Activated naive CD4-positive, alpha-beta T cell (primary cell): ENCODE measurements at places on chromosomes 11 and 22.

- no peak for DNase-seq
These were observed 285.4 kb downstream of the C11orf87 start for GRCh38 chr11:109707411-109707810.

DNA sequence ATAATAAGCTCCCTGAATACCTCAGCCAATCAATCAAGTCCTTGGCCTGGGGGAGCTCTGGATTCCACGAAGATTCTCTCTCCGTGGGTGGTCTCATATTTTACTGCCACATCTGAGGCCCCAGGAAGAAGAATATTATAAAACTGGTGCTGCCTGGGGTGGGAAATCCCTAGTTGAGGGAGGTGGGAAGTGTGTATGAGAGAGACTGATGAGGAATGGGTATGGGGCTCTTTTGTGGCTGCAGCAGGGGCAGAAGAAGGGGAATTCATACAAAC is 71.5 kb downstream of the SYN3 start:
- no peak for DNase-seq

- no peak for DNase-seq
These were observed 58.8 kb downstream of the EHF start for GRCh38 chr11:34679681-34680080.

- DNase-seq, result no peak
These were observed 98.1 kb downstream of the SIK3 start for GRCh38 chr11:117000014-117000737.

DNA sequence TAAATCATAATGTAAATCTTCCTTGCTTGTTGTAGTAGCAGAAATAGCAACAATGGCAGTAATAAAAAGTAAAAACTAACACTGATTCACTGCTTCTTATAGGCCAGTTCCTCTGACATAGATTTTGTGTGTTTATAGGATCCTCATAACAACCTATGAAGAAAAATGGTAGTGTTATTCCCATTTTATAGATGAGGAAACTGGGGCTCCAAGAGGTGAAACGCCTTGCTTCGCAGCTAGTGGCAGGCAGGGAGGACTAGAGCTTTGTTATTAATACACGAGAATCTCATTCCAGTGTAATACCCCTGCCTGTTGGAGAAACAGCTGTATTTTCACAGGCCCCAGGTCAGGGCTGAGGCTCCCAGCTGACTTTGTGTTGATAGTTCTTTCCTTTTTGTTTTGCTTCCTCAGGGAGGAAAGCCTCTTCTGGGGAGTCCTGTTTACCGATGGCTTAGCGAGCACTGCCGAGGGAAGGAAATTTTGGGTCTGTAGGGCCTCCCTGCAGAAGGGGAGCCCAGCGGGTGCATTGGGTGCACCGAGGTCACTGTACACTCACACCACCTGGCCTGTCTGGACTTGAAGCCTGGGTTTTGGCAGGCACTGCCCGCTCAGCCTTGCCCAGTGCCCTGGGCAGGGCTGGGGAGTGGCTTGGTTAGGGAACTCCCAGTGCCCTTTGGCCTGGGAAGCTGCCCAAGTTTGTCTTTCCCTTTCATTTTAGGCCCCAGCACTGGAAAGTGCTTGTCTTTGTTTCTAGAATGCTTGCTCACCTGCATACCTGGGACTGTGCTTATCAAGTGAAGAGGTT is 13.5 kb downstream of the KIAA1671 start:
- DNase-seq, result no peak

DNA sequence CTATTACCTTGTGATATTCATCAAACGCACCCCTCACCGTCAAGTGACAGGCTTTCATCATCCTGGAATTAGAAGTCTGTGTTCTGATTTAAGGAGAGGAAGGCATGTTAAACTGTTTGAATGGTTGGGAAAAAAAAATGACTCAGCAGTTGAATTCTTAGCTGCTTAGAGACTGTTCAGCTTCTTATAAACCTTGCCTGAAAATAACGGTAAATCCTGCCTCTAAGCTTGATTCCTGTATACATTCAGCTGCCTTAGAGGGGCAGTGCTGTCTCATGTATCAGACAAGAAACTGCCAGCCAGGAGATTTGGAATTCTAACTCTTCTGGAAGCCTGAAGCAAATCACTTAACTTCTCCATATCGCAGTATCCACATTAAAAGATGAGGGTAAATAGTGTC is 437.4 kb downstream of the JRKL start:
- DNase-seq, result no peak

GRCh38 chr11:122714484-122714883 is 59.0 kb downstream of the UBASH3B start:
- no peak for DNase-seq

- no peak for DNase-seq
These were observed 17.4 kb upstream of the GLYATL1 start for GRCh38 chr11:58921778-58922390.

GRCh38 chr11:19455731-19456130 is 215.0 kb upstream of the E2F8 start:
- no peak for DNase-seq

GRCh38 chr22:45239681-45240051 is 1.0 kb downstream of the KIAA0930 start:
- DNase-seq, result no peak

GRCh38 chr11:9973921-9974320 is 310.0 kb downstream of the SWAP70 start:
- DNase-seq, result no peak

DNA sequence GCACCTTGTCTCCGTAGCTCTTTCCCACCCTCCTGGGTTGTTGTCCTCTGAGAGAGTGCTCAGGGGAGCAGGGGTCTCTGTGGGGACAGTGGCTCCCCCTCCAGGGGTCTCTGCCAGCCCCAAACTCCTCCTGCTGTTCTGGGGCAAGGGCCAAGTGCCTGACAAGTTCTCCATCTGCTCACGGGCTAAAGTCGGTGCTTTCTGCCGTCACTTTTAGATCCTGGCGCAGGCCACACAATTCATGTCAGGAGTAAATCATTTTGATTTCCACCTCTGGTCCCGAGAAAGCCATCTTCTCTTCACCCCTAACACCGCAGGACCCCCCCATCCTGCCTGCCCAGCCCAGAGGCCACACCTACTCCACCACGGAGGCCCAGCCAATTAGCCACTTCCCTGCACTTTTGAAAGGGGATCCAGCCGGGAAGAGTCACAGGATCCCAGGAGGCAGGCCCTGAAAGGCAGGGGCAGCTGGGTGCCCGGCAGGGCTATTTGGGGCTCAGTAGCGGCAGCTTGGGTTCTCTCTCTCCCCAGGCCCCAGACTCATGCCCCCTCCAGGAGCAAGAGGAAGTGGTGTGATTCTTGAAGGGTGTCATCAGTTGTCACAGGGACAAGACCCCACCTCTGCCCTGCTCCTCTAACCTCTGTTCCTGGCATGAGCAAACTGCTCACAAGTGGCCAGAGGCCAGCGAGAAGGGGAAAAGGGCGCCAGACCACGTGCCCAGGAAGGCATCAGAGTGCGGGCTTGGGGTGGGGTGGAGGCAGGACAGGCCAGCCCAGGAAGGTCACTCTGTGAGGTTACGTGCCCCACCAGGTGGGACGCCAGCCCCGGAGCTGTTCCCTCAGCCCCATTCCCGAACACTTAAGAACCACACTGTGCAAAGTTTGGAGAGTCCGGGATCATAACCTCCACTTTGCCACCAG is 1.3 kb downstream of the MACROD1 start:
- no peak for DNase-seq

DNA sequence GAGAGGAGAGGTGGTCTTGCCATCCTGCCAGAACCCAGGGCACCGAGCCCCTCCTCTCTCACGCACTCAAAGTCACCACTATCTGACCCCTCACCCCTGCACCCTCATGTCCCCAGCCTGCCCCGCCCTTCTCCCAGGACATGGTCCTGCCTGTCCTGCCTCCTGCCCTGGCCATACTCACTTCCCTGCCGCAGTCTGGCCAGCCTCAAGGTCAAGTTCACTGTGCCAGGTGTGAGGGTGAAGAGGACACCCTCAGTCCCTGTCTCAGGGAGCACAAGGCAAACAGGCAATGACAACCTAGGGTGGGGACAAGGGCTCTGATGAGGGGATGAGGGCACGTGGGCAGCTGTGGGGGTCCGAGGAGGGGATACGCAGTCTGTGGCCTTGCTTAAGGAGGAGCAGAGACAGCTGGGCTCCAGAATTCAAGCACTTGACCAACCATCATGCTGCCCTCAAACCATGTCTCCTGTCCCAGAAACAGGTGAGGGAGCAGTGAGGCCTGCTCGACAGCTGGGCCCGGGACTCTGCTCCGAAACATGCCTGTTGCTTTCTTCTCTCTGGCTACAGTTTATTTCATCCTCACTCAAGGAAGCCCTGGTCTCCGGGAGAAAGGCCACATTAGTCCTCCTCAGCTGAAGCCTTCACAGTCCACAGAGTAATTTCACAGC is 36.6 kb downstream of the PDGFB start:
- no peak for DNase-seq

- DNase-seq, result no peak
These were observed 7.3 kb downstream of the CADM1 start for GRCh38 chr11:115496892-115497291.

- peak; percentile 4 for DNase-seq
These were observed 53.0 kb upstream of the RDX start for GRCh38 chr11:110349138-110349996.

DNA sequence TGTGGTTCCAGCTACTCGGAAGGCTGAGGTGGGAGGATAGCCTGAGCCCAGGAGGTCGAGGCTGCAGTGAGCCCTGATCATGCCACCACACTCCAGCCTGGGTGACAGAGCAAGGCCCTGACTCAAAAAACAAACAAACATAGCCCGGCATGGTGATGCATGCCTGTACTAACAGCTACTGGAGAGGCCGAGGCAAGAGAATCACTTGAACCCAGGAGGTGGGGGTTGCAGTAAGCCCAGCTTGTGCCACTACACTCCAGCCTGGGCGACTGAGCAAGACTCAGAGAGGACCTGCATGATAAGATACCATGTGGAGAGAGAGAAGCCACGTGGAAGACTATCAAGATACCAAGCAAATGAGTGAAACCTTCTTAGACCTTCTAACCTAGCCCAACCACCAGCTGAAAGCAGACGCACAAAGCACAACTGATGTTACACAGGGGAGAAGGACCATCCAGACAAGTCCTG is 36.1 kb downstream of the AMBRA1 start:
- DNase-seq, result no peak
